SHP77 treated with DMSO at 0.1 percent for 48 hours (cell line): ENCODE measurements at places on chromosomes 3 and 15.

DNA sequence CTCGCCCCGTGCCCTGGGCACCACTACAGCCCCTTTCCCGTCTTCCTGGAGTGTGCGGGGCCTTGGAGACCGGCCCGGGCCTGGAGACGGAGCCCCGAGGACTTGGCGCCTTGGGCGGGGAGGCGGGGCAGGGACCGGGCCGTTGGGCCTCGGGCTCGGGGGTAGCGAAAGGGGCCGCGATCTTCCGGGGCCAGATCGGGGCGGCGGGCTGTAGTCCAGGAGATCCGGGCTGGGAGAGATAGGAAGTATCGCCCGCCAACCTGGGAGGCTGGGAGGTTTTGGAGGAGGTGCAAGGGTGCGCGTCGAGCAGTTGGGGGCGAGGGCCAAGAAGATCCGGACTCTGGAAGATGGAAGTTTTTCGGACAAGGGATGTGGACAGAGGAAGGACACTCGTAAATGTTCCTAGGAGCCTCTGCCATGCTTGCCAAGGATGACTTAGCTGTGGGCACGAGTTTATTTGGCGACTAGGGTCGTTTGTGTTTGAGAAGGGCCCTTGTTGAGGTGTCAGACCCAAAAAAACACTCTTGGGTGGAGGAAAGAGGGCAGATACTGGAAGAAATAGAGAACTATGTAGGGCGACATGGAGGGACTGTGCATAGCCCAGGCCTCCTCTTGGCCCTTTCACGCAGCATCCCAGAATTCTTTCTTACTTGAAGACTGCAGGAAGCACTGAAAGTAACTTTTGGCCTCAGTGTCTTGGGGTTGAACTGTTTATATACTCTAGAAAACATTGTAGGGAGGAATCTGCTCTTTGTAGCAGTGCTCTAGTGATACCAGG is 712 bp downstream of the RTF1 start:
- DNase-seq = no peak

DNA sequence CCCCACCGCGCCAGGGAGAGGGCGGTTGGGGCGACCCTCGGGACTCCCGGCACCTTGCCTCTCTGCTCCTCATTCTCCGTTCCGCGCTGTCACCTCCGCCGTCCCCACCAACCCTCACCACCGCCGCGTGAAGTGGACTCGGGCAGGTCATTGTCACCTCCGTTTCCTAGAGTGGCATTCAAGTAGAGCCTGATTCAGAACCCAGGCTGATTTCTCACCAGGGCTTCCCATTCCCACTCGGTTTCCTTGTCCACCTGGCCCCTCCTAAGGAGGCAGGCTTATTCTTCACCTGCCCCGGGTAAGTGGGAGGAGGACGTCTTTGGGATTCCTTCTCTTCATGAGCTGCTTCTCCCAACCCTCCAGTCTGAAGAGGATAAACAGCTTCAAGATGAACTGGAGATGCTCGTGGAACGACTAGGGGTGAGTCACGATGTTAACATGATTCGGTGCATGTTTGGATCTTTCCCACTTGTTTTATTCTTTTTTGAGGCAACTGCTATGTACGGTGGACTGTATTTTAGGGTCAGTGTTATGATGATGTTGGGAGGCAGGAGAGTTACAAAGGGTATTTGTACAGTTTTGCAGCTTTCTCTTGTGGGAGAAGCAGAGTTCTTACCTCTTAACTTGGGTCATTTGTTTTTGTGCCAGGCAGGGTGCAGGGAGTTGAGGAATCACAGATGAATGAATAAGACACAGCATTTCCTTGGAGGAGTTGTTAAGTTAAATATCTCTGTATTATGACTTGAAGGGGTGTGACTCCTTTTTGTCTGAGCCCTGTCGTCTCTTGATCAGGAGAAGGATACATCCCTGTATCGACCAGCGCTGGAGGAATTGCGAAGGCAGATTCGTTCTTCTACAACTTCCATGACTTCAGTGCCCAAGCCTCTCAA is 692 bp downstream of the PSMD2 start:
- DNase-seq = no peak

DNA sequence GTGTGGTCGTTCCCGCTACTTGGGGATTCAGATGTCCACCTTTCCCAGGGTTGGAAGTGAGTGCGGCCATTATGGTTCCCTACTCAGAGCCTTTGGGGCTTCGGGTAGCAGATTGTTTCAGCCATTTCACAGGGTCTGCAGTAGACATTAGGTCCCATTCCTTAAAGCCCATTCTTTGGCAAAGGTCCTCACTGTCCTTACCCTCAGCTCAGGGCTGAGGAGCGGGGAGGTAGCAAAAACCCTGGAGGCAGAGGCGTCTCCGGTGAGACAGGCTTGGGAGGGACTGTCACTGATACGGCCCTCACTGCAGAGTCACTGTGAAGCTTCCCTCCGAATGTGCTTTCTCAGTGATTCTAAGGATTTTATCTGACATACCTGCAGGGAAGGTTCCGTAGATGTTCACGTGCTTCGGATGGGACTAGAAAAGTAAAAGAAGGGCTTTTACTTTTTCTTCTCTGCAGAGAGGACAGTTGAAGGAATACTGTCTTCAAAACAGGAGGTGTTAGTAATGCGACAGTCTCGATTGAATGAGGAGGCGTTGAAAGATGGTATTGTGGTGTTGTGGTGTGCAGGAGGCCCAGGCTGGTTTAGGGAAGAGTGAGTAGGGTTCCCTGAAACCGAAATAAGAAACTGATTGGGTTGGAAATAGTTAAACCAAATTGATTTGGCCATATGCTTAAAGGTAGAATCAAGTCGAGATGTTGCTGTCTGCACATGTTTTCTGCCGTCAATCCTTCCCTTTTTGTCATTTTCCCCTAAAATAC is 630 bp downstream of the ATP6V1A start:
- no peak for DNase-seq

DNA sequence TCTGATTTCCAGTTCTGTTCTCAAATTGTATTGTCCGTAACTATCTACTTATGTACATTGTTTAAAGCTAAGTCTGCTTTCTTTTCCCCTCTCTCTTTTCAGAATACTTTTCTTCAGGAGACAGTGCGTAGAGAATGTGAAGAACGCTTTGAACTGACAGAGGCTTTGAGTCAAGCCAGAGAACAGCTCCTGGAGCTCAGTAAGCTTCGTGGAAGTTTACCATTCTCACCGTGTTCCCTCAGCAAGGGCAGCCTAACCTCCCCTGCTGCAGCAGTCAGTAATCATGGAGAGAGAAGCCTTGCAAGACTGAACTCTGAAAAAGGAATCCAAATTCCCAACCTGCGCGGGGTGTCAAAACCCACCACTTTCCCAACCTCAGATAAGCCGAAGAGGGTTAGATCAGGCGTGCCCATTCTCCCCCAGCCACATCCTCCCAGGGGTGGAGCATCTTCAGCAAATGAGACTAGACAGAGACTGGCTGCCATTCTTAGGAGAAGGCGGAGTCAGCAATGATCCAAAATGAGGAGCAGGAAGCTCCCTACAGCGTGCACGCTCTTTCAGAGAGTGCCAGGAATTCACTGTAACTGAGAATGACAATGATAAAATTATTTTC is 114.6 kb downstream of the CCNL1 start:
- no peak for DNase-seq

- no peak for DNase-seq
Measured at GRCh38 chr3:69065318-69065964, 13.3 kb upstream of the TMF1 start.

- no peak for DNase-seq
Measured at GRCh38 chr3:175951047-175951694, 1092.0 kb downstream of the NAALADL2 start.

DNA sequence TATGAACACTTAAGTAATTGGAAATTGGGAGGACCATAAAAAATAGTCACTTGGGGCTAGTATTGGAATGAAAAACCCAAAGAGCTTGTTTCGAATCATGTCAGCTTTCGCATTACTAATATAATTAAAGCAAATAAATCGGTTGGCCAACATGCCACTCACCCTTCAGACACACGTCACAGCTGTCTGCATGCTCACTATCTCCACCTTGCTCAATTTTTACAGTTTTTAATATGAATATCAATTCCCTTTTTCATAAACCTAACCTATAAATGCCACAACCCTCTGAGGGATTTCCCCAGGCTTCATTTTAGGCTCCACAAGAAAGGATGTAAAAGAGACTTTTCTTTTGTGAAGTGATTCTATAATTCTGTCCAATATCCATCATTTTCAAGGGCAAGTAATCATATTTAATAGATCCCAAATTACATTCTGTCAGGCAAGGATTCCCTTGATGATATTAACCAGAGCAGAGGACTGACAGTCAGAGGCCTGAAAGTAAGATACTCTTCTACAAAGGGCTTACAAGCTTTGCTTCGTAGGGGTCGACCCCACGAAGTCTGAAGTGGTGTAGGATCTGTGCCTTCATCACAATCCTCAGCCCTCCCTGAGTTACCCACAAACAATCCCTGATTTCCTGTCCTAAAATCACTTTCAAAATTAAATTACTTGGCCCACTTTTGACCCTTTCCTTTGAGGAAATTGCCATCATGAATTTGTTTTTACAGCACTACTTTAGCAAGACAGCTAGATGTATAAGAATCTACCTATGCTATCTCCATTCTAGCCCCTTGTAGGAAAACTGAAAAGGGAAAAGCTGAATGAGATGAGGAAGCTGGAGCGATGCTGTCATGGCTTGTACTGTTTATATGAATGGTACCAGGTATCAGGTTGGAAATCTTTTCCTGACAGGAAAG is 44.5 kb downstream of the NANOGP8 start:
- DNase-seq = no peak

DNA sequence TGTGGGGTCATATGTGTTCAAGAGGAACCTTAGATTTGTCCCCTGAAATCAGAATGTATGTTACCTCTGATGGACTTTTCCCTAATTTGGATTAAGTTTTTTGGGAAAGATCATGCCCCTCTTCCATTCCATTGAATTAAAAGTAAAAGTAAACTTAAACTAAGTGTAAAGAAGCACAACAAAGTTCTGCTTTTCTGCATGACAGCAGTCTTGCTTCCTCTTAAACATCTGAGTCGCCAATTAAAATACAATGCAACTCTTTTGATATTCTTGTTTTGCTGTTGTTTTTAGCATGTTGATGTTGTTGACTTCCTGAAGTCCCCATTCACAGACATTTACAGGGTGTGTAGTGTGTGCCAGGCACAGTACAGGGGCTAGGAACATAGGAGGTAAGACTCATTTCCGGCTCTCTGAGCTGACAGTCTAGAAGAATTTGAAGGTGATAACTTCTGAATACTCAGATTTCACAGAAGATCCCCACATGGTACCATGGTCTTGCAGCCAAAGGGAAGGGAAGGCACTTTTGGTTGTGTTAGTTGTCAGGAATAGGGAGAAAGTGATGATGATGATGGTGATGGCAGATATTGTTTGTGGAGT is 45.0 kb downstream of the USP13 start:
- DNase-seq = no peak

GRCh38 chr3:94009608-94010007 is 18.8 kb downstream of the STX19 start:
- peak; percentile 33 for DNase-seq

GRCh38 chr3:139325551-139325950 is 18.3 kb upstream of the MRPS22 start:
- DNase-seq = no peak

DNA sequence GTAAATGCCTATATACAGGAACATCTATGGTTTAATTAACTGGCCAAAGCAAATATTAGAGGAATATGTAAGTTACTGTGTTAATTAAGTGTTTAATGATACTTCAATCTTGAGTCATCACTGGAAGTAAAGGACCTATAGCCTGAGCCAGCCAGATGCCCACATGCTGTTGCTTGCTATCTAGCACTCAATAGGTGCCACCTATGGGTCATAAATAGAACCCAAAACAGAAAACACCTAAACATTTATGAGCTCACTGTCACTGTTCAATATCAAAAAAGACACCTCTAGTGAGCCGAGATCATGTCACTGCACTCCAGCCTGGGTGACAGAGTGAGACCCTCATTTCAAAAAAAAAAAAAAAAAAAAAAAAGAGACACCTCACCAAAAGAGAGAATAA is 48.4 kb upstream of the IP6K2 start:
- DNase-seq = no peak

- no peak for DNase-seq
Measured at GRCh38 chr3:50885070-50885850, 210.5 kb downstream of the DOCK3 start.

DNA sequence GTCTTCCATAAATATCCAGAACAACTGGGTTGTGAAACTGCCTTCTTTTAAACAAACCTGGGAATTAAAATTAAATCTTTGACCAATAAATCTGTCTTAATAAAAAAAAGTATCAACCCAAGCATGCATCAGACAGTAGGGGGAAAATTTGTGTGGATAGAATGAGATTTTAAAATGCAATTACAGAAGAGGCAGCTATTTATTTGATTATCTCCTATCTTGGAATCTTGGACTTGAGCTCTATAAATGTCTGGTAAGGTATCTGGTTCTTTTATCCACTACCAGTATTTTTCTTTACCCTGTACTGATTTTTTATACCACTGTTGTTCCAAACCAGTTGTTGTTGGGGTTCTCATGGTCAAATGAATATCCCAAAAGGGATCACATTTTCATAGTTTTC is 157.6 kb upstream of the VEPH1 start:
- no peak for DNase-seq

DNA sequence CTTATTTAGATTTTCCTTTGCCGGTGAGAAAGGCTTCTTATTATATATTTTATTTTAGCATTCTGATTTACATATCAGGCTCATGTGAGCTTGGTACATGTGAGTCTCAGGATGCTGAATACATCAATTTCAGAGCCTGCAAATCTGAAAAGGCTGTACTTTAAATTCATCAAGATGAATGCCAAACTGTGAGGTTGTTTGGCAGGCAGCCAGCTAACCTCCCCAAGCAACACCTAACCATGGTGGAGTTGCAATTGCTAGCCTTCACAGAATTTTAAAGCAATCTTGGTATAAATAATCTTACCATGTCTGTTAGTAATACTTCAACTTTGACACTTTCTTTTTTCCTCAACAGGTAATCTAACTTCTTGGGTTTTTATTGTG is 252.5 kb downstream of the CDIN1 start:
- DNase-seq = no peak

DNA sequence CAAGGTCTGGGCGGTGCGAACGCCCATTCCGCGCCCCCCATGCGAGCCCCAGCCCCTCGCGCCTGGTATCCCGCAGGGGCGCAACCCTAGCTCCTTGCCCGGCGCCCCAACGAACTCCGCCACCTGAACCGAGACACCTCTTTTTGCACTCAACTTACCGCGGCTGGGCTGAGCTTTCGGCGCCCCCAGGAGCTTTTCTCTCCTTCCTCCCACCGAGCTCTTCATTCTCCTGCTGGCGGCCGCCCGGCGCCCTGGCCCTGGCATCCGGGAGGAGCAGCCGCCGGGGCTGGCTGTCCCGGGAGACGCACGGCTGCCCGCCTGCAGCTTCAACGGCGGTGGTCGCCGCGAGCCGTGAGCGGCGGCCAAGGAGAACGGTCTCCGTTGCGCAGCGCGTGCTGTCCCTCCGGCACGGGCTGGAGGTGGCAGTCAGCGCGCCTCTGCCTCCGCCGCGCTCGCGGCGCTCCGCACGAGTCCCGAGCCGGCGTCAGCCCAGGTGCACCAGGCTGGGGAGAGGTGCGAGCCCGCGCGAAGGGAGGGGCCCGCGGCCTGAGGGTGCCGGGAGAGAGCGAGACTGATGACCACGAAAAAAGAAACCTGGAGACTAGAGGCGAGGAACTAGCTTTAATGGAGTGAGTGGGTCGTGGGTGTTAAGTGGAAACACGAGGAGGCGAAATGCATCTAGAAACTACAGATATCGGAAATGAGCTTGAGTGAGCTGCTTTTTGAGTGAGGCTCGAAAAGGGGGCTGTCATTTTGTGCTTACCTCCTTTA is 621.5 kb upstream of the ZNF385D start:
- no peak for DNase-seq
